RWPE1 (cell line): ENCODE measurements at places on chromosomes 7 and 10.

DNA sequence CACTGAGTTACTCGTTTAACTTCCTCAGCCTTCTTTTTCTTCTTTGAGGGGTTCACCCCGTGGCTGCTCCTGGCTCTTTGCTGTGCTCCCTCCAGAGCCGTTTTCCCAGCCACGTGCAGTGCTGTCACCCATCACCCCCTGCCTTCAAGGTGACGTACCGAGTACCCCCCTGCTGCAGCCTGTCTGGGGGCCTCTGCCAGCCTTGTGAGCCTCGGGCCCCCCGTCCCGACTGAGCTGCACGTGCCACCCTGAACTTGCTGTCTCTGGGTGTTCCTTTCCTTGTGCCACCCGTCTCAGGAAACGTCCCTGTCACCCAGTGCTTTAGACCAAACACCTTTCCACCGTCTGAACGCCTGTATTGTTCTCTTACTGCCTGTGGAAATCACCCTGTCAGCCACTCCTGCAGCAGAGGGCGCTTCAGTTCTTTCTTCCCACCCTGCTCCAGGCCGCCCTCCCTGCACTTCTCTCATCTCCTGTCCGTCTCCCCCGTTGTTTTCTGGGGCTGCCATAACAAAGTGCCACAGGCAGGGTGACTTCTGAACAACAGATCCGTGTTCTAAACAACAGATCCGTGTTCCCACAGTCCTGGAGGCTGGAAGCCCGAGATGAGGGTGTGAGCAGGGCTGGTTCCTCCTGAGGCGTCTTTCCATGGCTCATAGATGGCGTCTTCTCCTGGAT lies 44.6 kb downstream of the WDR37 start:
- DNase-seq, result no peak

- no peak for DNase-seq
These were observed 383.8 kb downstream of the TNS3 start for GRCh38 chr7:47198159-47198558.

- DNase-seq, result peak; percentile 32
These were observed 177.1 kb upstream of the SVIL start for GRCh38 chr10:29811751-29812427.

DNA sequence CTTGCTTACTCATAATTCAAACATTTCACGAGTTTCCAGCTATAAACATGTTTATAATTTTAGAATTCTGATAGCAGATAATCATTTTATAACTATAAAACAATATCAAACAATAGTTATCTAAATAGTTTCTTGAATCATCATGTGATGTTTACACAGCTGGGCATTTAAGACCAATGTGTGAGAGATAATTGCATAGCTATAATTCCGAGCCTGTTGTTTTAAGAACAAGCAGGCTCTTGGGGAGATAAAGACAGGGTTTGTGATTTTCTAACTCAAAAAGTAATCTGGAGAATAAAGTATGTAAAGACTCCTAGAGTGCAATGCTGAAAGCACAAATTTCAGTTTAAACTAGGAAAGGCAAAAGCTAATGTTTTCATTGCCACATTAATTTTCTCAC lies 331.2 kb downstream of the LRRTM3 start:
- DNase-seq, result no peak

- DNase-seq, result peak; percentile 57
These were observed 61.0 kb upstream of the NFE2L3 start for GRCh38 chr7:26090927-26091519.

- DNase-seq, result no peak
These were observed 743.0 kb downstream of the NRG3 start for GRCh38 chr10:82618007-82618406.

GRCh38 chr7:155405399-155406318 lies 52.3 kb upstream of the EN2 start:
- no peak for DNase-seq

DNA sequence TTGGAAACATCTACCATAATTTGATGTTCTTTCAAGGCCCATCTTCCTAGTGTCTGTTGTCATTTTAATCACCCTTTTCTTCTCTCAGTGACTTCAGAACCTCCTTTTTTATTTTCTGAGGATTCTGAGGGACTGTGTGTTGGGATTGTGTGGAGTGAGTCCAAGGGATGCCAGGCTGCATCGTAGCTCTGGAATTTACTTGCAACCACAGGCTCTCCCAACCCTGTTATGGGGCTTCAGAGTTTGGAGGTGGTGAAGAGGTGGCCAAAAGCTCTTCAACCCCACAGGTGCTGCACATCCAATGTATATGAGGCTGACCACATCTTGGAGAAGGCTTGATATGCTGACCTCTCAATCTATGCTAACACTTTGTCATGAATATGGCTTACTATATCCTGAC lies 79.5 kb upstream of the GPR141 start:
- DNase-seq, result no peak

- peak; percentile 30 for DNase-seq
These were observed 662 bp downstream of the DNAJC2 start for GRCh38 chr7:103343758-103344452.

DNA sequence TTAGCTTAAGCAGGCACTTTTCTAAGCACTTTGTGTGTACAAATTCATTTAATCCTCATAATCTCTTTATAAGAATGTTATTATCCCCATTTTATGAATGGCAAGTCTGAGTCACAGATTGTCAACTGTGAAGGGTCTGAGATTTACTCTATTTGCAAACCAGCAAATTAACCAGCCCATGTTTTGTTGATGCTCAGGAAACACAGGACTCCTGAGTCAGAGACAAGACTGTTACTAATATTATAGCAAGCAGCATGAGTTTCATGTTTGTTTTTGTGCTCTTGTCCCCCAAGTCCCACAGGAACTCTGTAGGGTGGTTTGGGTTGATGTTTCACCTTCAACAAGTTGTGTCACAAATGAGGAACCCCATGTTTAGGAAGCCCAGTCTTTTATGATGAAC lies 182.0 kb upstream of the PPP1R3A start:
- no peak for DNase-seq

DNA sequence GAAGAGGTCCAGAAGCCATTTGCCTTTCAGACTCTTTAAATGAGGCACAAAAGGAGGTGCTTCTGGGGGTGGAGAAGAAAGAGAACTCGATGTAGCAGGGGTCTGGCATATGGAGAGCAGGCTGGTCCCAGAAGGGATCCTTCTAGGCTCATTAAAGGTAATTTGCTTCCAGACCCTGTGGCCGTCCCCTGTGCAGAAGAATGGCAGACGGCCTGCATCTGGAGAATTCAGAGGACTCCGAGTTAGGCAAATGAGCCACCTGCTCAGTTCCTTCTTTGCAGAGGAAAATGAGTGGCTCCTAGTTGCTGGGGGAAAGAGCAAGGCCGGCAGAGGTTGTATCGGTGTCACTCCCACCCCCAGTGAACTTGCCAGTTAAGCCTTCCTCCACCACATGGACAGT lies 73.8 kb upstream of the FAM180A start:
- DNase-seq, result no peak

- DNase-seq, result peak; percentile 82
These were observed 10.6 kb downstream of the HABP2 start for GRCh38 chr10:113563306-113564088.

GRCh38 chr10:104045151-104046089 lies 40.3 kb downstream of the COL17A1 start:
- peak; percentile 44 for DNase-seq

DNA sequence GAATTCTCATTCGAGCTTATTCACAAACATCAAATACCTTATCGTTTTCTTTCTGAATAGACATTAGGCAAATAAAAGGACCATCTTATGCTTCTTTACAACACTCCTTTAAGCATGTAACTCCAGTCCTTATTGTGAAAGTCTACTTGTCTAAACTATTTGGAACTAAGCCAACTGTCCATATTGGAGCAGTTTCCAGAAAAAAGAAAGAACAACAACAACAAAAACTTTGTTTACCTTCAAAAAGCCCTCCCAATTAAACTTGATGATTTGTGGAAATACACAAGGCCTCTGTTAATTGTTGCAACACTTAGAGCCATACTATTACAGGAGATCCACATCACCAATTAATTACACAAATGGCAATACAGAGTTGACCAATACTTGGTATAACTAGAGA lies 163.6 kb downstream of the GALNT11 start:
- DNase-seq, result no peak

DNA sequence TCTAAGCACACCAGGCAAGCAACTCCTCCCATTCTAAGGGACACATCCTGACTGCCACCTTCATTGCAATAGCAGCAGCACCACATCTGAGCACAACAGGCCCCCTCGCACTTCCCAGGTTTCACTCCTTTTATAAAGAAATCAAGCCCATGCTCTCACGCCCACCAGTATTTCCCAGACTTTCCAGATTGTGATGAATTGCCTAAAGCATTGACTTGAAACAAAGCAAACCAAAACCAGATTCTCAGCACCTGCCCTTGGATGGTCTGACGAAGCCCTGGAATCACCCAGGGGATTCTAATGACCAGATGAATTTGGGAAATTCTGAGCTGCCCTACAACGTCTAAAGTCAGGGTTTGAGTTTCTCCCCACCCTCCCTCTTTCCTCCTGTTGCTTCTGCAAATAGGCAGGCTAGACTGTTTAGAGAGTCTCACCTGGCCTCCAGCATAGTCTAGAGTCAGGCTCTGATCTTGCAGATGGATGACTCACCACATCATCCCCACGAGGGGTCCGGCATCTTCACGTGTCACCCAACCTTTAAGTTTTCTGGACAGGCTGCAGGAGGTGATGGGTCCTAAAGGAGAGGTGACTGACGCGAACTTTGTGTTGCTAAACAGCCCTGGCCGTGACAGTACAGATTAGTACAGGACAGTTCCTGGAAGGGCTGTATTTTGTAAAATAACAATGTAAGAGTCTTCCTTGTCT lies 198.0 kb downstream of the SKIDA1 start:
- DNase-seq, result no peak

- DNase-seq, result no peak
These were observed 17.1 kb downstream of the IQCE start for GRCh38 chr7:2575733-2576340.

DNA sequence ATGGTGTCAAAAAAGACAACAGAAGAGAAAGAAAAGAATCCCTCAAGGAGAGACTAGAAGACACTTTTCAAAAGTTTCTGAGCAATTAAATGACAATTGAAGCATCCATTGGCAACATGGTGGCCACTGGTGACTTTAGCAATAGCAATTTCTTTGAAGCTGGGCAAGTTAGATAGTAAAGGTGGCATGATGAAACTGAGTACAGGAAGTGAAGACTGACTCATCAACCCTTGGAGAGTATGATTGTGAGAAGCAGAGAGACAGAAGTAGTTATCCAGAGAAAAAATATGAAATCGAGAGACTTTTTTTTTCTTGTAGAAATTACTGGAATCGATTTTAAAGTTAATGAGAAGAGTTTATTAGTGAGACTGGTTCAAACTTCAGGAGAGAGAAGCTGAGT lies 52.5 kb downstream of the DGKB start:
- DNase-seq, result peak; percentile 2

DNA sequence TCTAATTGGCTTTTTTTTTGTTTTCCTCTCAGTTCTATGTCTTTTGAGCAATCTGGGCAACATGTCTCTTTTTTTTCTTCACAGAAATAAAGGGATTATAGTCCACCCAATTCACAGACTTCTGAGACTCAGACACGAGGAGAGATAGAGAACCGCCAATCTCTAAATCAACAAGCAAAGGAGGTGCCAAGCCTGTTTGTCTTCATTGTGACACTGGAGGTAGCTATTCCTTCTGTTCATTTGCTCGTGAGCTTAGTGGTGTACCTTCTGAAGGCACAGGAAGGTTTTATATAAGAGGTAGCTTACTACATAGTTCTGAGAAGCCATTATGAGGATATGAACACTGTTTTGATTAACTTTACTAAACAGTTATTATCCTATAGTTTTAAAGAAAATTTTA lies 6.1 kb downstream of the EPHB6 start:
- DNase-seq, result no peak

GRCh38 chr7:69640216-69640615 lies 41.9 kb downstream of the AUTS2 start:
- DNase-seq, result no peak

DNA sequence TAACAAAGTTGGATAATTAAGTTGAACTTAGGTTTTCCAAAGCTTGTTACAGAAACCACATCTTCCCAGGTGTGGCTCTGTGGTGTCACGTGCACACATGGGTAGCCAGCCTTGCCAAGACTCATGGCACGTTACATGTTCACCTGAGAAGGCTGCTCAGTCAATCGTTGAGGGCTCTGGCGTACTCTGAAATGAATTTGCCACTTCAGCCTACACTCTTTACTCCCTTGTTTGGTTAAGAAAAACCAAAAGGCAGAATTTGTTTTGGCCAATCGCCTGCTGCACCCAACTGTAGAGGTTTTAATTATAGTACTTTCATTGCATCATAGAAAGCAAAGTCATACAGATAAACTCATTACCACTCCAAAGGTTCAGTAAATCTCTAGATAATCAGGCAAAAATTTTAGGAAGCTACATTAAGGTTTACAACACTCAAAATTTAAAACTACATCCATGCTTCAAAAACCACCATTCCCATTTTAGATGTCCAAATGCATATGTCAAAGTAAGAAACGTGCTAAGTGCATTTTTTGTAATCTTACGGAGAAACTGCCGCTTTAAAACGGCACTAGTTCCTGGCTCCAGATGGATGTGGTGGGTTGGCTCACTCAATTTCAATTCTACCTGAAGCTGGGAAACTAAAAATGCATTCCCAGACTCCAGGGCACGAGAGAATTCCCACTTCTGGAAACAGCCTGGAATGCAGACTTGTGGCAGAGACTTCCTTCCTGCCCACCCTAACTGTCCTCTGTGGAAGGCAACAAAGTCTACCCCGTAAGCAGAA lies 88.4 kb downstream of the DIP2C start:
- DNase-seq, result no peak

DNA sequence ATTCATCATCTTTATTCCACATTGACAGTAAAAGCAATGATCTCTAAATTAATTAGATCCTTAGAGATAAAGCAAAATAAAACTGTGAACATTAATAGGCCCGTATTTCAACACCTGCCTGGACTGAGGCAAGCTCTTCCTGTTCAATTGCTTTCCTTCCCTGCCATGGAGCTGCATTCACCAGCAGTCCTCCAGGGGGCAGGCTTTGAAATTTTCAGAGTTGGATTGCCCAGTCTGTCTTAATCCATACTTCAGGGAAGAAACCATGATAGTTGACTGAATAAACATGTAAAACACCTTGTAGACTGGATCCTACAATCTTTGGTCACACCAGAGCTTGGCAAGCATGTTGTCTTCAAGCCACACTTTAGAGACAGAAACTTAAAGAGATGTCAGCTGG lies 936.6 kb downstream of the NRG3 start:
- no peak for DNase-seq

- no peak for DNase-seq
These were observed 117.6 kb downstream of the SEM1 start for GRCh38 chr7:96591900-96592676.

GRCh38 chr7:128909625-128910568 lies 612 bp downstream of the KCP start:
- DNase-seq, result no peak
